ENCODE measurements at places on chromosomes 16 and 17.

DNA sequence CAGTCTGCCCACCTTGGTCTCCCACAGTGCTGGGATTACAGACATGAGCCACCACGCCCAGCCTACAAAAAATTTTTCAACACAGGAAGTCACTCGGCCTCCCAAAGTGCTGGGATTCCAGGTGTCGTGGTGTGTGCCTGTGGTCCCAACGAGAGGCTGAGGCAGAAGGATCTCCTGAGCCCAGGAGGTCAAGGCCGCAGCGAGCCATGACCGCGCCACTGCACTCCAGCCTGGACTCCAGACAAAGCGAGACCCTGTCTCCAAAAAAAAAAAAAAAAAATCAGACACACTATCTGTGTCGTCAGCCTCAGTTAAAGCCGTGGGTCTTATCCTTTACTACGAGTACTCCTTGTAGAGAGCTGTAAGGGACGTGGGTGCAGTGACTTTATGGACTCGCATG, 15.8 kb downstream of the USP22 start:
- DNase-seq = no peak

GRCh38 chr17:1758807-1759206, 3.1 kb upstream of the SERPINF1 start:
- no peak for DNase-seq

GRCh38 chr16:68078701-68079375, 6.3 kb upstream of the NFATC3 start:
- DNase-seq = no peak

GRCh38 chr17:63698886-63699637, 863 bp downstream of the LIMD2 start:
- DNase-seq = peak; percentile 92

DNA sequence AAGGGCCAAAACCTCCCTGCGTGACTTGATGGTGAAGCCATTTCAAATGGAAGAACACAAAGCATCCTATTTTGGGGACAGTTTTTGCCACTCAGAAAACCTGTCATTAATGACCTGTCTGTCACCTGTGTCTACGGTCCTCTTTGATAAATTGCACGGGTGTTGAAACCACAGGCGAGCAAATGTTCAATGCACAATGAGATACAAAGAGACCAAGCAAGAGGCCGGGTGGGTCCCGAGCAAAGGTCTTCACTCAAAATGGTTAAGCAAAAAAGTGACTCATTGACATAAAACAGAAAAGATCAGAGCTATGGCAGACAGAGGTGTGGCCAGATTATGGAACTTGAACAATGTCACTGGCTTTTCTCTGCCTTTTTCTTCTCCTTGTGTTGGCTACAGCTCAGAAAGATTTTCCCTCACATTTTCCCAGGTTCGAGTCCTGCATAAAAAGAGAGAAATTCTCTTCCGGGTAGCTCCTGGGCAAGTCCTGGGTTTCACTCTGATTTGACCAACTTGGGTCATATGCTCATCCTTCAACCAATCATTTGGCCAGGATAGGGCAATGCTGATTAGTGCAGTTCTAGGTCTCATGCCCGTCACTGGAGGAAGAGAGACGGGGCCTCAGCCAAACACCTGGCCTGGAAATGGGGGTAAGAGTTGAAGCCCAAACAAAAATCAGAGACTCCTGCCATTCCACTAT, 92.2 kb downstream of the CMC2 start:
- no peak for DNase-seq

- no peak for DNase-seq
Measured at GRCh38 chr16:19431636-19432340, 14.1 kb downstream of the TMC5 start.

GRCh38 chr17:7022781-7023571, at the start of gene BCL6B:
Gene BCL6B (plus strand): TSS chr17:7023050. CDS start chr17:7023672, 622 bp downstream.
- DNase-seq = no peak

- no peak for DNase-seq
Measured at GRCh38 chr16:86697715-86698114, 119.4 kb downstream of the FOXL1 start.

GRCh38 chr17:81272616-81273015, 22.5 kb downstream of the SLC38A10 start:
- no peak for DNase-seq

DNA sequence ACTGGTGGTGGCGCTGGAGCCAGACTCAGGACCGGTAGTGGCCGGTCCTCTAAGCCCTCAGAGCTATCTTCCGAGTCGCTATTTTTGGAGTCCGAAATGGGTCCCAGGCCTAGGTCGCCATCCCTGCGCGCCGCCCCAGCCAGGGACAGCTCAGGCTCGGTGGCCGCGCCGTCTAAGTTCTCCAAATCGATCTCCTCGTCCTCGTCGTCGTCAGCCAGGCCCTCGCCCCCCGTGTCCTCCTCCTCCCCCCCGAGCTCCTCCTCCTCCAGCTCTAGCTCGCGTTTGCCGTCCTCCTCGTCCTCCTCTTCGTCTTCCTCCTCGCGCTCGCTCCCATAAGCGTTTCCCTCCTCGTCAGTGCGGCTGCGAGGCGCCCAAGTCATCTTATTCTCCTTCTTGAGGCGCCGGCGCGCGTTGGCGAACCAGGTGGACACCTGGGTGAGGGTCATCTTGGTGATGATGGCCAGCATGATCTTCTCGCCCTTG, 1.6 kb downstream of the IRX3 start:
- no peak for DNase-seq

DNA sequence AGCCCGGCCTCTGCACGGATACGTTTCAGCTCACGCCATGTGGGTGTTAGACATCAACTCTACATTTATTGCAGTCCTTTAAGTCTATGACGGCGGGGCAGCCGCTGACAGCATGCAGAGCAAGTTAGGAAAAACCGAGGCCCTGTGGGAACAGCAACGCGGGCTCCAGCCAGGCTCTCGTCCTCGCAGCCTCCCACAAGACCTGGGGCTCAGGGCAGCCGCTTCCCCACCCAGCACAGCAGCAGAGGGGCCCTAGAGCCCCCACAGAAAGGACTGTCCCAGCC, 3.7 kb upstream of the MRPS34 start:
- no peak for DNase-seq

DNA sequence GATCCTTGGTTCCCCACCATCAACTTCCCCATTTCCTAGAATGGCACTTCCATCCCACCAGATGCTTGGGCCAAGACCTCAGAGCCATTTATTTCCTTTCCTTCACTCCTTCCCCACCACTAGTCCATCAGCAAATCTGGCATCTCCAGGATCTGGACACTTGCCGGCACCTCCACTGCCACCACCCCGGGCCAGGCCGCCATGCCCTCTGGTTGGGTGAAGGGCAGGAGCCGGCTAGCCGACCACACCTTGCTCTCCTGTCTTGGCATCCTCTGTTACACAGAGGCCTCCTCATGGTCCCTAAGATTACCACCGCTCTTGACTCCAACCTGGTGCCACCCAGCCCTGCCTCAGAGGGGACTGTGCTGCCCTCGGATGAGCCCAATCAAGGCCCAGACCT, 104.5 kb downstream of the RMI2 start:
- no peak for DNase-seq

DNA sequence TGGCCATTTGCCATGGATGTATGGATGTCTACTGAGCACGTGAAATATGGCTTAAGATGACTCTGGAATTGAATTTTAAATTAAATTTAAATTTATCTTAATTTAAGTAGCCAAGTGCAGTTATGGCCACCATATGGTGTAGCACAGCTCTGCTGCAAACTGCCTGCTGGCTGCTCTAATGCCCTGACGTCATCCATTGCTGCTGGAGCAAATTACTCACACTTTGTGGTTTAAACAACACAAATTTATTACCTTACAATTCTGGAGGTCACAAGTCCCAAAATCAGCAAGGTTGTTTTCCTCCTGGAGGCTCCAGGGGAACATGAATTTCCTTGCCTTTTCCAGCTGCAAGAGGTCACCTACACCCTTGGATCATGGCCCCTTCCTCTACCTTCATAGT, 679.3 kb upstream of the EEF2KMT start:
- DNase-seq = no peak

DNA sequence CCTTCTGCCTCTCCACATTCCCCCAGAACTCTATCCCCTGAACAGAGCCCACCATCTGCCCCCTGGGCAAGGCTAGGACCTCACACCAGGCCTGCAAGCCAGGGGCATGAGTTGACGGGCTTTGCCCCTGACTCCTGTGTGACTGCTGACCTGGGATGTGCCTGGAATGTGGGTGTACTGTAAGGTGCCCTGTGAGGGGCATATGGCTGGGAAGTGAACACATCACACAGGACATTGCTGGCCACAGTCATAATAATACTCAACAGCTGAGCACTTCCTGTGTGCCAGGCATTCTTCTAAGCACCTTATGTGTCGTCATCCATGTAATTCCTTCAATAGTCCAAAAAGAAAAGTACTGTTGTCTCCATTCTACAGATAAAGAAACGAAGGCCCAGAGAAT, 13.3 kb downstream of the CES4A start:
- no peak for DNase-seq

Data from NK-92 treated with Interleukin-12 subunit alpha and Interleukin-12 subunit beta, amount 100 ng/mL, for 24 hours (cell line).